ENCODE measurements at places on chromosomes 11 and 22. TPM values are rescaled to one million over a fixed set of nuclear protein-coding genes. Genes with fewer than 3 reads are reported as not detected.
A peak's percentile ranks its signal among the peaks of the same experiment; 100 is the strongest.

The KRTAP5-8 gene
- 5.3 TPM for total RNA-seq

DNA sequence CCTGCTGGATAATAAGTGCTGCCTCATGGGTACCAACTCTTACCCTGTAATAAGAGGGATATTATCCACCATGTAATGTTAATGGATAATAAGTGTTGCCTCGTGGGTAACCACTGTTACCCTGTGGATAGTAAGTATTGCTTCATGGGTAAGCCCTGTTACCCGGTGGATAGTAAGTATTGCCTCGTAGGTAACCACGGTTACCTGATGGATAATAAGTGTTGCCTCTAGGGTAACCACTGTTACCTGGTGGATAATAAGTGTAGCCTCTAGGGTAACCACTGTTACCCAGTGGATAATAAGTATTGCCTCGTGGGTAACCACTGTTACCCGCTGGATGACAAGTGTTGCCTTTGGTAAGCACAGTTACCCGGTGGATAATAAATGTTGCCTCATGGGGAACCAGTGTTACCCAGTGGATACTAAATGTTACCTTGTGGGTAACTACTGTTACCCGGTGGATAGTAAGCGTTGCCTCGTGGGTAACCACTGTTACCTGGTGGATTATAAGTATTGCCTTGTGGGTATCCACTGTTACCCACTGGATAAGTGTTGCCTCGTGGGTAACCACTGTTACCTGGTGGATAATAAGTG, 18.6 kb upstream of the NXPE4 start:
- DNase-seq = no peak

The ST14 gene
- 109 TPM for total RNA-seq

- DNase-seq = no peak
These were observed 13.9 kb downstream of the CSRP3 start for GRCh38 chr11:19187833-19188258.

DNA sequence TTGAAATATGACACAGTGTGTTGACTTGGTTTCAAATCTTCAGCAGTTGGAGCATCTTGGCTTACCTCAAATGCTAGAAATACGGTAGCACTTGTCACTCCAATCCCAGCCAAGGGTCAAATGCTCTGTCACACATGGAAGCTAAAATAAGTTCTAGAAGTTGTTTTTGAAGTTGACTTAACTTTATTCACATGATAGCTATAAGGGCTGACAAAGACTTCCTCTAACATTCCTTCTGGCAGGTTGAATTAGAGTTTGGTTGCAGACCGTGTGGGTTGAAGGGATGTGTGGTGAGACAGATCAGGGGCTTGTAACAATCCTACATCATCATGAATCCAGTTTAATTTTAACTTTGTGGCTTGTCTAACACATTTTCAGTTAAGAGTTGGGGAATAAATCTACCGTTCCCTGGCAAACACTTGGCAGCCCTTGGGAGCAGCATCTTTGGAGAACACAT, 4.6 kb downstream of the SLN start:
- DNase-seq = no peak

The SLC22A25 gene
- total RNA-seq = not detected

The PAK1 gene
- total RNA-seq = 23.4 TPM

DNA sequence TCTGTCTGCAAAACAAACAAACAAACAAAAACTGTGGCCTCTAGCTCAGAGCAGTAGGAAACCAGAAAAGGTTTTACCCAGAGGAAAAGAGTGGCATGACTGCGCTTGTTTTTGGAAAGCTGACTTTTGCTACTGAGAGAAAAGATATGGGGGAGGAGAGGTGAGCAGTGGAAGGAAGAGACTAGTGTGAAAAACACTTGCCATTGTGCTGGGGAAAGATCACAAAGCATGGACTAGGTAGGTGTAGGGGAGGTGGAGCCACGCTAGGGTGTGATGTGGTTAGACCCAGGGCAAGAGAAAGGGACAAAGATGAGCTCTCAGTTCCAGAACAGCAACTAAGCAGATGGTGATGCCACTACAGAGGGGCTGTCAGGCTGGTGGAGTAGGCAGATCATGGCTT, 319.2 kb downstream of the LARGE1 start:
- no peak for DNase-seq

The DLAT gene
- 21.7 TPM for total RNA-seq

The CARD18 gene
- total RNA-seq = not detected

GRCh38 chr11:120630122-120630521, 118.6 kb downstream of the GRIK4 start:
- DNase-seq = no peak

- DNase-seq = no peak
These were observed 10.9 kb upstream of the APOBEC3C start for GRCh38 chr22:39003165-39003638.

DNA sequence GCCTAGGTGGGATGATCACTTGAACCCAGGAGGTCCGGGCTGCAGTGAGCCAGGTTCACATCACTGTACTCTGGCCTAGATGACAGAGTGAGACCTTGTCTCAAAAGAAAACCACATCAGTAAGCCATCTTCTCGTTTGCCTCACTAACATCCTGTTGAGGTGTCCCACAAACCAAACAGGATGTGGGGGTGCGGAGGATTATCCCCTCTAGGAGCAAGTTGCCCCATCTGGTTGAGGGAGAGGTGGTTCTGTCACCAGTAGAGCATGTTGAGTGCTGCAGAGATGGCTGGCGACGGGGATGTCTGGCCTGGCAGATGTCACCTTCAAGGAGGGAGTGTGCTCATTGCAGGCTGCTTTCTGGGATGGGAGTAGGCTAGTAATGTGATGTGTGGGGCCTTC, 72.4 kb downstream of the ZNRF3 start:
- no peak for DNase-seq

DNA sequence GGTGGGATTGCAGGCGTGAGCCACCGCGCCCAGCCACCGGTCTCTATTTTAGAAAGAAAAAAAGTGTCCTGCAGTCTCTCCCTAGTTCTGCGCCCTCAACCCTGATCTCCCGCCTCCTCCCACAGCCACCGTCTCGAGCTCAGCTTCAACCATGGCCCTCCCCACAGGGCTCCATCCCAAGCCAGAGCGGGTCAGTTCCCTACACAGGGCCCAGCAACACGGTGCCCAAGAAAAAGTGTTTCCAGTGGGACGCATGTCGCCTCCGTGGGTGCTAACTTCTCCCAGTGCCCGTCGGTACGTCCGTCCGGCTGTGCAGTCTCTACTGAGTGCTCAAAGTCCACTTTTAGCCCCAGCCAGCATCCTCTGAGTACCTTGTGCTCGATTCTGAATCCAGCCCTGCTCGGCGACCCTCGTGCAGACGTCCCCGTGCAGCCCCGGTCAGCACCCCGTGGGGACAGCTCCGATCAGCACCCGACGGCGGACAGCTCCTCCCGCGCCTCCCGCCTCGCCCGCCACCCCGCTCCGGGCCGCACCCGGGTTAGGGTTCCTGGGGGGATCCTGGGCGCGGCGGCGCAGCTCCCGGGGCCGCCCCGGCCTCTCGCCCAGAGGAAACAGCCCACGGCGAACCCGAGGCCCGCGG, 657 bp upstream of the MAPK8IP2 start:
- no peak for DNase-seq

- no peak for DNase-seq
These were observed 40.6 kb downstream of the BARX2 start for GRCh38 chr11:129416080-129416820.

- DNase-seq = no peak
These were observed 2.6 kb upstream of the DSCAML1 start for GRCh38 chr11:117799634-117800033.

The CREBZF gene
- 32.8 TPM for total RNA-seq

- DNase-seq = no peak
These were observed 71.6 kb downstream of the PRMT3 start for GRCh38 chr11:20458905-20459632.

The SAA2 gene
- 16.2 TPM for total RNA-seq

- DNase-seq = no peak
These were observed 69.5 kb upstream of the GNAZ start for GRCh38 chr22:23000657-23001347.

The SF3B2 gene
- total RNA-seq = 154 TPM

DNA sequence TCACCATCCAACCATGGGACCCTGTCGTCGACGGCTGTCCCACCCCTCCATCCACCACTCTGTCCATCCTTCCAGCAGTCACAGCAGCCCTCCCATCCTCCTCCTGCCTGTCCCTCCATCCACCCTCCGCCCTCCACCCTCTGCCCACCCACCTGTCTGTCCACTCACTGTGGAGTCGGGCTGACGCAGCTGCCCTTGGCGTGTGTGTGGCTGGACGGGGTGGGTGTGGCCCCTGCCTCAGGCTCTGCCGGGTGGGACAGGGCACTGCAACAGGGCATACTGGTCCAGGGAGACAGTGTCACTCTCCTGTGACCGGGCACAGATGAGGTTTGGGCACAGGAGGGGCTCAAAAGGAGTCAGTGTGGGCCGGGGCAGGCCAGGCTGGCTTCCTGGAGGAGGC, 1.9 kb downstream of the PKP3 start:
- DNase-seq = no peak

The APOL4 gene
- 7.9 TPM for total RNA-seq

DNA sequence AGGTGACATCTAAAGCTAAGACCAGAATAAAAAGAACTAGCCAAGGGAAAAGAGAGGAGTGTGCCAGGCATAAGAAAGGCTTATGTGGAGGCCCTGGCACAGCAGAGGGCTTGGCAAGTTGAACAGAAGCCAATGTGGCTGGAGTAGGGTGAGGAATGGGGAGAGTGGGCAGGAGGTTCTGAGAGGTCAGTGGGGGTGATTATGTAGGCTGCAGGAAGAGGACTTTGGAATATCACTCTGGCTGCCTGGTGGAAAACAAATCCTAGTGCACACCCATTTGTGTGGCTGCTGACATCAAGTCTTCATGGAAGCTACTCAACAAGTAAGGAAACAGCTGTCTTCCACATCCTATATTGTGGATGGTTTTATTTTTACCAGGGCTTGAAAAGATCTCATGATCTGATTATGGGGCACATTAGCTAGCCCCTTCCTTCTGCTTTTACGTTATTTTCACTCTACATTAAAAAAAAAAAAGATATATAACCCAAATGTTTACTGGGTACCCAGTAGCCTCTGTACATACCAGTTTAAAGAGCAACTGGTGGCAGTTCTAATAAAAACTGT, 3.4 kb downstream of the MRPL16 start:
- no peak for DNase-seq

GRCh38 chr22:37186228-37186996, 1.6 kb downstream of the C1QTNF6 start:
- no peak for DNase-seq

DNA sequence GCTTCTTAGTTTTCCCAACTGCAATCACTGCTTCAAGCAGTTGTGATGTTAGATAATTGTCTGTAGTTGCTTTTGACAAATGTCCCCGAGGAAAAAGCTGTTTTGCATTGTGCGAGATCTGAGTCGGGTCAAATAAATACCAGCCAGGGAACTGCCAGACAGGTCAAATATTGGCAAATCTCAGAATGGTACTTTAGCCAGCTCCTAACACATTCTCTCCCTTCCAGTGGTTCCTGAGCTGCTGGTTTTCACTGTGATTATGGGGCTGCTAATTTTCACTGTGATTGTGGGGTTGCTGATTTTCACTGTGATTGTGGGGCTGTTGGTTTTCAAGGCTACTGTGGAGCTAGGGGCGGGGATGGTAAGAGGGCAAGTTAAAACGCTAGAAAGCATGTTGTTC, 14.3 kb downstream of the RASSF10 start:
- DNase-seq = no peak

GRCh38 chr11:36509201-36509639, 852 bp downstream of the TRAF6 start:
- no peak for DNase-seq

- no peak for DNase-seq
These were observed 189.2 kb upstream of the ARHGAP20 start for GRCh38 chr11:110901441-110901840.

The HTR3B gene
- total RNA-seq = not detected

GRCh38 chr11:45041596-45041995, 90.9 kb upstream of the TP53I11 start:
- no peak for DNase-seq

GRCh38 chr11:22674470-22675439, 8.3 kb downstream of the GAS2 start:
- DNase-seq = no peak

- DNase-seq = no peak
These were observed 5.3 kb downstream of the PPM1F start for GRCh38 chr22:21947040-21948014.

GRCh38 chr11:82195283-82195682, 538.4 kb downstream of the FAM181B start:
- DNase-seq = no peak

GRCh38 chr11:111282562-111283075, 15.7 kb upstream of the POU2AF3 start:
- DNase-seq = no peak

GRCh38 chr11:76186776-76187279, 19.5 kb downstream of the WNT11 start:
- DNase-seq = no peak

DNA sequence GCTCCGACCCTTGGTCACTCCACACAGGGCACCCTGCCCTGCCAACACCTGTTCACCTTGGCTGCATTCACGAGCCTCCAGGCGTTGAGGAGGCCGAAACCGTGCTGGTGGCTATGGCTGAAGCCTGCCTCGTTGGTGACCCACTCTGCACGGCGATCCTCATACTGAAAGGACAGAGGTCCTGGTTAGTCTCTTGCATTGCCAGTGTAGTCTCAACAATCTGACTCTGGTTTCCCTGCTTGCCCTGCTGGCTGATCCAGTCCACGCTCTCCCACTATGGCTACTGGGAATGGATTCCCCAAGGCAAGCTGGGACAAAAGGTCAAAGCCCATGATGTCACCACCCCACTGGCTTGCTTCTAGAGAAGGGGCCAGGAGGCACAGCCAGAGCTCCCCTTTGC, 12.9 kb downstream of the PCSK7 start:
- peak; percentile 47 for DNase-seq

DNA sequence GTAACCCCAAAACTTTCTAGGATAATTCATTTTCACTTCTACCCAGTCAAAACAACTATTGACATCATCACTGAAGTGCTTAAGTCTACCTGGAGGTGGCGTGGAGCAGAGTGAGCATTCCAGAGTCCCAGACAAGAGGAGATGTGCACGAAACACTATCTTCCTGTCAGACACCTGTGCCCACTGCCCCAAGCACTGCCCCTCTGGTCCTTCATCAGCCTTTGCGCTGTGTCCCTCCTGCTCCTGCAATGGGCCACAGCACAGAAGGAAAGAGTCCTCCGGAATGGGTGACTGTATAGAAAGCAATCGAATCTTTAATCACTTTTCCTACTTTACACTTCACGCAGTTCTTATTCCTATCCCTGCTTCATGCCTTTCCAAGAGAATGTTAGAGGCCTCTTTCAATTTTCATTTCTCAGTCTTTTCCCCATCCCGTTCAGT, 512 bp upstream of the GRIA4 start:
- DNase-seq = no peak

DNA sequence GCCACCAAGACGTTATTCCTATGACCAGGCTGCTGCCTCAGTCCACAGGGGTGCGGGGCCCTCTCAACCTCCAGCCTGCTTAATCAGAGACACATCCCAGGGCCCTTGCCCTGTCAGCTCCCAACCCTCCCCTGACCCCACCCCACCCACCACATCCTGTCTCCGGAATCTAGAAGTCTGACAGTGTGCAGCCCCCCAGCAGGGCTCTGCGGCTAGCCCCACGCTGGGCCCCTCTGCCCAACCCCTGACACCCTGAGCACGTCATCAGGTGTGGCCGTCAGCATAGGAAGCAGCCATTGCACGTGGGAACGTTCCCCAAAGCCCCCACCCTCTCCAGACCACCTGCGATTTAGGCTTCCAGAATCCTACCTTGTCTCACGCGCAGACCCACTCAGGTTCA, 34.3 kb upstream of the IGSF9B start:
- no peak for DNase-seq

- DNase-seq = no peak
These were observed 98.9 kb upstream of the UBASH3B start for GRCh38 chr11:122556605-122557004.
